ENCODE measurements at places on chromosomes 11 and 22.

- DNase-seq = no peak
Measured at GRCh38 chr22:31814942-31815341, 61.1 kb downstream of the DEPDC5 start.

DNA sequence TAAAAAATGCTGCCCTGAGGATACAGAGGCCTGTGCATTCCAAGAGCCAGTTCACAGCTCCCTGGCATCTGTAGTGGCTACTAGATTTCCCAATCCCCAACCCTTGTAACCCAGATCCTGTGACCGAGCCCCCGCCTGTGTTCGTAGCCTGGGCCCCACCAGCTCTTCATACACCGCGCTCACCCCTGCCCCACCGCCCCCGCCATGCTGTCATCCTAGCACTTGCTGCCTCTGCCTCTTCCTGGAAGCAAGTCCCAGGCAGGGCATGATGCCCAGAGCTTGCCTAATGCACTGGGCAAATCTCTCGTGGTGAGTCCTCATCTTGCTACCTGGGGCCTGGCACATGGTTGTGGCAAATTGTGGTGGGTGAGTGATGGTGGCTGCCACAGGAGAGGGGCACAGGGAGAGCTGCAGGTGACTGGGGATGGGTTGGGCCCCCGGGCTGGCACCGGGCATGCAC lies 7.1 kb downstream of the MGAT3 start:
- no peak for DNase-seq

DNA sequence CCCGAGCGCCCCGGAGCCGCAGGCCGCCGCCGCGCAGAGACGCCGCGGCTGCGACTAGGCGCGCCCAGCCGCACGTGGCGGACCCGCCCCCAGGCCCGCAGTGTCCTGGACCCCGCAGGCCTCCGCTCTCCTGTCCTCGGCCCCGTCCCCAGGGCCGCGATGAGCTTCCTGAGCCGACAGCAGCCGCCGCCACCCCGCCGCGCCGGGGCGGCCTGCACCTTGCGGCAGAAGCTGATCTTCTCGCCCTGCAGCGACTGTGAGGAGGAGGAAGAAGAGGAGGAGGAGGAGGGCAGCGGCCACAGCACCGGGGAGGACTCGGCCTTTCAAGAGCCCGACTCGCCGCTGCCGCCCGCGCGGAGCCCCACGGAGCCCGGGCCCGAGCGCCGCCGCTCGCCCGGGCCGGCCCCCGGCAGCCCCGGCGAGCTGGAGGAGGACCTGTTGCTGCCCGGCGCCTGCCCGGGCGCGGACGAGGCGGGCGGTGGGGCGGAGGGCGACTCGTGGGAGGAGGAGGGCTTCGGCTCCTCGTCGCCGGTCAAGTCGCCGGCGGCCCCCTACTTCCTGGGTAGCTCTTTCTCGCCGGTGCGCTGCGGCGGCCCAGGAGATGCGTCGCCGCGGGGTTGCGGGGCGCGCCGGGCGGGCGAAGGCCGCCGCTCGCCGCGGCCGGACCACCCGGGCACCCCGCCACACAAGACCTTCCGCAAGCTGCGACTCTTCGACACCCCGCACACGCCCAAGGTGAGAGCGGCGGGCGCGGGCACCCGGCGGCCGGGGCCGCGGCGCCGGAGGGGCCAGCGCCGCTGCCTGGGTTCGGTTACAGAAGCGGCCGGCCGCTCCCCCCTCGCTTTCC lies 528 bp downstream of the WEE1 start:
- DNase-seq = no peak

- DNase-seq = no peak
Measured at GRCh38 chr11:43558146-43558545, 122.4 kb upstream of the HSD17B12 start.

DNA sequence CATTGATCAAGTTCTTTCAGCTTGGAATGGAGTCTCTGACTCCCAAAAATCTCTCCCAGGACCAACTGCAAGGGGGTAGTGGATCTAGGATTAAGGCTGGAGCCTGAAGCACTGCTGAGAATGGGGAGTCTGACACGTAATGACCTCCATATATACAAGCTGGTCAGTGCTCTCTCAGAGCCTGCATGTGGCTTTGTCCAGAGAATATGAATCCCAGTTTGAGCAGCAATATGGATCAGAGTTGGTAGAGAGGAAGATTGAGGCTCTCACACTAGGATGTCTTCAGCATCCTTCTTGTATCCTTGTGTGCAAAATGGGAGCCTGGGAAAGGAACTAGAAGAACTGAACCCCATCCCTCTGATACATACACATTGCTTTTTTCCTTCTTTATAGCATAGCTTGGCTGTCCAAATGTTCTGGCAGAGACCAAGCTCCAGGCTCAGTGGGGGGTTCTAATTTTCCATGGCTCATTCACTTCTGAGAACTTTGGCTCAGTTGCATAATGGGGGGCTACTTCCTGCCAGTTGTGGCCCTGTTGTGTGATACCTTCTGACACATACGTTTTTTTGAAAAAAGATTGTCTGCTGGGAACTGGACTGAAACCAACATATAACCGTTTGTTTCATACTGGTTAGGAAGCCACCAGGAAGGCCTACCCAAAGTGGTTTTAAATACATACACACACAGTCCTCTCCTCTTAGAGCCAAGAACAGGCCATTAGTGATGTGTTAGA lies 138.2 kb downstream of the ETS1 start:
- no peak for DNase-seq

- DNase-seq = no peak
Measured at GRCh38 chr11:64638018-64638665, 47.1 kb downstream of the SLC22A12 start.

GRCh38 chr11:116867619-116868018 lies 30.2 kb upstream of the APOA1 start:
- DNase-seq = no peak

DNA sequence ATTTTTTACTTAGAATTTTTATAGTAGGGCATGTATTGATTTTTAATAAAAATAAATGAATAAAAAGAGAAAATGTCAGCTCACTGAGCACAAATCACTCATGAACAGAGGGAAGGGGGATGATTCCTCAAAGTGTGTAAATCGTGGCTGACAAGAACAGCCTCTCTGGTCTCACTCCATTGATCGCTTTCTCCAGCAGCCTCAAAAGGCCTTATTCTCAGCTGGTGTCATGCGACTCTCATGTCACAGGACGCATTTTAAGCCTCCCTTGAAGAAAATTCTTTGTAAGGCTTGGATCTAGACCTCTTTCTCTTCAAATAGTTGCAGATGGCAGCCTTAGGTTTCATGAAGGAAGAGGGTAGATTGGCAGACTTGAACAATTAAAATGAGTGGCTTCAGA lies 33.9 kb upstream of the SLC5A12 start:
- DNase-seq = no peak

GRCh38 chr22:38941488-38941987 lies 15.9 kb upstream of the APOBEC3A start:
- no peak for DNase-seq

GRCh38 chr11:17711836-17712235 lies 7.5 kb upstream of the MYOD1 start:
- DNase-seq = no peak
